ENCODE measurements at places on chromosomes 3 and 15. TPM values are rescaled to one million over a fixed set of nuclear protein-coding genes. Genes with fewer than 3 reads are reported as not detected.

- H3K4me3 ChIP-seq = no peak overlapping the region
- no peak for DNase-seq
- peaks cover 26% of the 10 kb centered on the region for H3K4me1 ChIP-seq
- H3K36me3 ChIP-seq = no peaks in the 10 kb centered on the region
Measured at GRCh38 chr15:91938136-91938535, 84.6 kb downstream of the SLCO3A1 start.

DNA sequence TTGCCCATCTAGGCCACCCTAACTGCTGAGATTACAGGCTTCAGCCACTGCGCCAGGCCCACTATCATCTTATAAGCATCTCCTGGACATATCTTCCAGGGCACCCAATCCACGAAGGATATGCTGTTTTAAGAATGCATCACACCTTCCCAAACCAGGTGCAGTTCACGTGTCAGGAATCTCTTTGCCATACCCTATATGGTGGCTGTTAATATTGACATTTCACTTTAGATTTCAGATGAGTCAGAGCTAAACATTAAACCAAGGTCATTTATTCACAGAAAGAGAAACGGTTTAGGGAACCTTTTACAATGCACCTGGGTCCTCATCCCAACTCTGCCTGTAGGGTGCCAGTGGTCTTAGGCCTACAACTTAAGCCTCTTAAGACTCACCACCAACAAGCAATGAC, 85.7 kb downstream of the TBL1XR1 start:
- no peak overlapping the region for H3K4me3 ChIP-seq
- peaks cover 50% of the 10 kb centered on the region for H3K4me1 ChIP-seq
- DNase-seq = no peak
- no peak overlapping the region for H3K27ac ChIP-seq
- H3K36me3 ChIP-seq = no peaks in the 10 kb centered on the region
- no peaks in the 10 kb centered on the region for H3K27me3 ChIP-seq

DNA sequence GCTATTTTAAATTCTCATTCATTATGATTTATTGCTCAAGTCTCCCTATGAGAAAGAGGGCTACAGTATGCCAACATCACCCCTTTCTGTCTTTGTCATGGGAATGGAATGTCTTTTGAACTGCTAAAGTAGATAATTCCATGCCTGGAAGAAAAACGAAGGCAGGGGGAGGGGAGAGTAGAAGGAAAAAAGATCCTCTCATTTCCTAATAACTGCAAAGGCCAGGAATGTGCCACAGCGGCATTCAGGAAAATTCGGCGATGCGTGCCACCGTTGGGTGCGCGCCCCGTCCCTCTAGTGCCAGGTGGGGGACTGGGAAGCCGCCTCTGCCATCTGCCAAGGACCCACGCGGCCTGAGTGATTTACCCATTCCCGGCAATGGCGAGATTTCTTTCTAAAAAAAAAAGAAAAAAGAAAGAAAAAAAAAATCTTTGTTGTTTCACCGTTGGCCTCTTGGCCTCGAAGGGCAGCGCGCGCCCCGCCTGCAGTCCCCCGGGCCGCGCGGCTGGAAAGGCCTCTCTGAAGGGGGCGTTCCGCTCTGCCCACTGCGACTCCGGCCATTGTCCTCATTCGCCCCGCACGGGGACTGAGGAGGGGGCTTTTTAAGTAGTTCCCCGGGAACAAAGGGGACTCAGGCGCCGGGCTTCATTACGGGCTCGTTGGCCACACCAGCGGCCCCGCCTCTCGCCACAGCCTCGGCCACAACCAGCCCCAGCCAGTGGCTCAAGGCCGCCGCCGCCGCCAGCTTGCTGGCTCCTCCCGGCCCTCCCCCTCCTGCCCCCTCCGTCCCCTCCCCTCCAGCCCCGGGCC, 54.5 kb downstream of the CPN2 start:
- DNase-seq = peak; percentile 92
- peak overlapping the region; percentile 96 for H3K27ac ChIP-seq
- peak overlapping the region; percentile 45 for H3K4me3 ChIP-seq
- no peaks in the 10 kb centered on the region for H3K36me3 ChIP-seq
- no peaks in the 10 kb centered on the region for H3K27me3 ChIP-seq

- no peaks in the 10 kb centered on the region for H3K4me1 ChIP-seq
- H3K4me3 ChIP-seq = no peak overlapping the region
- H3K27me3 ChIP-seq = no peaks in the 10 kb centered on the region
- peaks cover 62% of the 10 kb centered on the region for H3K36me3 ChIP-seq
- no peak for DNase-seq
Measured at GRCh38 chr3:194431554-194431953, 32.5 kb upstream of the GP5 start.

- peaks cover 78% of the 10 kb centered on the region for H3K27me3 ChIP-seq
- DNase-seq = no peak
- no peak overlapping the region for H3K4me3 ChIP-seq
- H3K27ac ChIP-seq = no peak overlapping the region
- H3K36me3 ChIP-seq = no peaks in the 10 kb centered on the region
Measured at GRCh38 chr15:93360976-93361375, 272.0 kb upstream of the RGMA start.

DNA sequence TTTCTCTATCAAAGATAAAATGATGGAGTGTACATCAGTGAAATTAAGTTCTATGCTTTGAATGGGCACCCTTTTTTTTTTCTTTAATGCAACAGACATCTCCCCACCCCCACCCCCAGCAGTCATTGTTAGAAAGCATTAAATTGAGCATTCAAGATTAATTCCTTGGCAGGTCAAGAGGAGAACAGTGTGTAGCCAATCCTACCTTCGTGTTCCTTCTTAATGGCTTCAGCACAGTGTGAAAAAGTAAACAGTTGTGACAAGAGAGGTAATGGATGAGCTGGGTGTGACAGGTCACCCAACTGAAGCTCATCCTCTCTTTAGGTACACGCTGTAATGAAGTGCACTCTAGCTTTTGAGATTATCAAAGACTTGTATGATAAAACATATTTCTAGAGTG, 198.5 kb upstream of the RARB start:
- H3K4me3 ChIP-seq = no peak overlapping the region
- H3K36me3 ChIP-seq = no peaks in the 10 kb centered on the region
- H3K27ac ChIP-seq = no peak overlapping the region
- H3K4me1 ChIP-seq = no peaks in the 10 kb centered on the region
- no peaks in the 10 kb centered on the region for H3K27me3 ChIP-seq

- no peaks in the 10 kb centered on the region for H3K27me3 ChIP-seq
- no peak overlapping the region for H3K4me3 ChIP-seq
- no peak overlapping the region for H3K27ac ChIP-seq
- H3K36me3 ChIP-seq = no peaks in the 10 kb centered on the region
- H3K4me1 ChIP-seq = no peaks in the 10 kb centered on the region
Measured at GRCh38 chr3:180417241-180417640, 184.7 kb upstream of the TTC14 start.

- DNase-seq = no peak
- H3K27me3 ChIP-seq = no peaks in the 10 kb centered on the region
- H3K27ac ChIP-seq = no peak overlapping the region
Measured at GRCh38 chr15:85718271-85718971, 76.3 kb downstream of the KLHL25 start.

- no peak within 1 kb of the TSS for H3K27ac ChIP-seq
- H3K4me3 ChIP-seq = peak within 1 kb of the TSS; percentile 74
- H3K4me1 ChIP-seq = no peaks in the 10 kb centered on the region
- peak; percentile 77 for DNase-seq
- H3K36me3 ChIP-seq = no peaks in the 10 kb centered on the region
Measured at GRCh38 chr15:34437687-34438086, at the start of gene GOLGA8A. GOLGA8A (minus strand) TSS chr15:34437808; CDS start chr15:34389691, 48,117 bp downstream.

GRCh38 chr3:77271306-77271705, 231.4 kb downstream of the ROBO2 start:
- H3K27ac ChIP-seq = no peak overlapping the region
- H3K4me1 ChIP-seq = peaks cover 9% of the 10 kb centered on the region
- no peaks in the 10 kb centered on the region for H3K27me3 ChIP-seq
- no peaks in the 10 kb centered on the region for H3K36me3 ChIP-seq
- no peak overlapping the region for H3K4me3 ChIP-seq
- DNase-seq = no peak

GRCh38 chr15:82852941-82853561, 43.6 kb downstream of the WHAMM start:
- H3K27ac ChIP-seq = no peak overlapping the region
- peaks cover 7% of the 10 kb centered on the region for H3K4me1 ChIP-seq
- no peaks in the 10 kb centered on the region for H3K27me3 ChIP-seq

DNA sequence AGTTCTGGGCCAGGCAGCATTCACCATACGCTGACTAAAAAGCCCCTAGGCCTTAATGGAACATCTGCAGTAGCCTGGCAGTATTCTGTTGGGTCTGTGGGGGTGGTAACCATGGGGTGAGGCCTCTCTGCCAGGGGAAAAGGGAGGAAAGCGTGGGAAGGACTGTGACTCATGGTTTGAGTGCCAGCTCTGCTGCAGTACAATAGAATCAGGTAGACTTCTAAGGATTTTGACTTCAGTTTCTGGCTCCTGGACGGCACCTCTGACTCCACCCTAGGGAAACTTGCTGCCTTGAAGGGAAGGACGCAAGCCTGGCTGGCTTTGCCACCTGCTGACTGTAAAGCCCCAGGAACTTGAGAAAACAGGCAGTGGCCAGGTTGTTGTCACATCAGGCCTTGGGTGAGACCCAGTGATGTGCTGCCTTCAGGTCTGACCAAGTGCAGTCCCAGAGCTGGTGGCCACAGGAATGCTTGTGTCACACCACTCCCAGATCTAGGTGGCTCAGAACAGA, 148.6 kb downstream of the SUCNR1 start:
- no peak overlapping the region for H3K27ac ChIP-seq
- no peak for DNase-seq
- H3K4me3 ChIP-seq = no peak overlapping the region
- no peaks in the 10 kb centered on the region for H3K36me3 ChIP-seq
- peaks cover 13% of the 10 kb centered on the region for H3K4me1 ChIP-seq
- H3K27me3 ChIP-seq = no peaks in the 10 kb centered on the region

GRCh38 chr3:102926618-102927017, 491.8 kb downstream of the ZPLD1 start:
- no peak overlapping the region for H3K27ac ChIP-seq
- H3K36me3 ChIP-seq = peaks cover 6% of the 10 kb centered on the region
- no peak overlapping the region for H3K4me3 ChIP-seq
- H3K27me3 ChIP-seq = no peaks in the 10 kb centered on the region
- H3K4me1 ChIP-seq = no peaks in the 10 kb centered on the region
- no peak for DNase-seq

DNA sequence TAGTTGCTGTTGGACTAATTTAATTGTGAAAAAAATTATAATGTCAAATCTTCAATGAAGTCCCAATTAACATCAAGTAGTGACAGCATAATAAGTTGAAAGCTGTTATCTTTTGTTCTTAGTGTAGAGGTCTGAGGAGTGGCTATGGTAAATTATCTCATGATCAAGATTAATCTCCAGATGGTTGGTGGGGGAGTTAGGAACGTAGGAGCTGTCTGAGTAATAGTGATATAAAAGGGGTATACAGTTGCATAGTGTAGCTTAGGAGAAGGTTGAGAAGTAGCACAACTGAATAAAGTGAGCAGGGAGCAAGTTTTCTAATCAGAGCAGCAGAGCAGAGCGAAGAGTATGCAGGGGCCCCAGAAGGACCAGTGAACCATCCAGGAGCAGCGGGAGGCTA, 19.5 kb downstream of the TMOD2 start:
- H3K36me3 ChIP-seq = no peaks in the 10 kb centered on the region
- H3K27ac ChIP-seq = no peak overlapping the region
- no peak for DNase-seq

DNA sequence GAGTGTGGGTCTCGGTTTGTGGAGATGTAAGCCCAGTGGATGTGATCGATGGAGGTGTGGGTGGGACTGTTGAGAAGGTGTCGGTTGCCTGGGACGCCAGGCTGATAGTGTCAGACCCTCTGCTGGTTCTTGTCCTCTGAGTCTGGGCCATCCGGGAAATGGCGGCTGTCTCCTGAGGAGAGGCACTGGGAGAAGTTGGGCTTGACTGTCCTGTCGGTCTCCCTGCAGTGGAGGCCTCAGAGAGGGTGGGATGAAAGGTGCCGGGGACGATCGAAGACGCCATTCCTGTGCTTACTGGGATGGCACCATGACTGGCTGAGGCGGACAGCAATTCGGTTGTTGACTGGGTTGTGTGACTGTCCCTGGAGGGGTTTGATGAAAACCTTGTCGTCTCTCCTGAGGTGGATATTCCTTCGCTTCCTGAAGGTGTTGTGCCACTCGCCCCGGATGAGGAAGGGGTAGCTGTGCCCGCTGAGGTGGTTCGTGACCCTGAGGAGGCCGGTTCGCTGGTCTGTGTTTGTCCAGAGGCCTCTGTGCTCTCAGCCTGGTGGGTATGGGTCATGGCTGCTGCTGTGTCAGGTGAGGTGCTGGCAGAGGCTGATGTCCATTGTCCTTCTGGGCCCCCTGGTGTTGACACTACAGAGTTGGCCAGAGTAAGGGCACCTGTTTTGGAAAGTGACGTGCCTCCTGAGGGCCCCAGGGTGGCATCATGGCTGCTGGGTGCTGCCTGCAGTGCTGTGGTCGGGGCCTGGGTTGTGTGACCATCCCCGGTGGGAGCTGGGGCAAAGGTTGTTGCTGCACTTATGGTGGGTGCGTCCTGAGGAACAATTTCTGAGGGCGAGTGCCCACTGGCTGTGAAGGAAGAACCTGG, 22.8 kb downstream of the MUC4 start:
- no peak overlapping the region for H3K4me3 ChIP-seq
- no peaks in the 10 kb centered on the region for H3K27me3 ChIP-seq
- H3K36me3 ChIP-seq = no peaks in the 10 kb centered on the region
- H3K4me1 ChIP-seq = no peaks in the 10 kb centered on the region
- no peak overlapping the region for H3K27ac ChIP-seq

DNA sequence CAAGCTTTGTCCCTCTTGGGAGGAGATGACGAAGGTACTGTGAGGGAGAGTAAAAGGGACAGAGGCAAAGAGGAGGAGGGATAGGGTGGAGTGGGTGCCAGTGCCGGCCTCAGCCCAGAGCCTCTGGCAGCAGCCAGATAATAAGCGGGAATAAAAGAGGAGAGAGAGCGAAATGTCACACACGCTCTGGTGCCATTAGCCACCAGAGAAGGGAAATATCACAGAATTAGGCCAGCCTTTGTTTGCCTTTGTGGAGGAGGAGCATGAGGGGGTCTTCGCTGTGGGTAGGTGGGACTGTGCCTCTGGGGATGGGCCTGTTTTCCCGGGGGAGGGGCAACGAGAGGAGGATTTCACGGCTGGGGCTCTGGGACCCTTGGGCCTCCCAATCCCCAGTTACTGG, 67.8 kb downstream of the LINGO1 start:
- H3K27ac ChIP-seq = no peak overlapping the region
- no peaks in the 10 kb centered on the region for H3K27me3 ChIP-seq
- no peak overlapping the region for H3K4me3 ChIP-seq
- no peak for DNase-seq
- no peaks in the 10 kb centered on the region for H3K36me3 ChIP-seq

The UNC13C gene
- 0.16 TPM for polyA plus RNA-seq

The NTRK3 gene
- polyA plus RNA-seq = 4.0 TPM

The ARL14 gene
- polyA plus RNA-seq = not detected

The ANXA2 gene
- polyA plus RNA-seq = 207 TPM

The ZCWPW2 gene
- polyA plus RNA-seq = 0.55 TPM

The SUMF1 gene
- 6.9 TPM for polyA plus RNA-seq
